ENCODE measurements at places on chromosomes 6 and 20.

- no peak for DNase-seq
Observed at GRCh38 chr6:110566346-110567125, 90.1 kb upstream of the SLC22A16 start.

GRCh38 chr6:35485402-35485877 is 11.4 kb downstream of the TEAD3 start:
- no peak for DNase-seq

DNA sequence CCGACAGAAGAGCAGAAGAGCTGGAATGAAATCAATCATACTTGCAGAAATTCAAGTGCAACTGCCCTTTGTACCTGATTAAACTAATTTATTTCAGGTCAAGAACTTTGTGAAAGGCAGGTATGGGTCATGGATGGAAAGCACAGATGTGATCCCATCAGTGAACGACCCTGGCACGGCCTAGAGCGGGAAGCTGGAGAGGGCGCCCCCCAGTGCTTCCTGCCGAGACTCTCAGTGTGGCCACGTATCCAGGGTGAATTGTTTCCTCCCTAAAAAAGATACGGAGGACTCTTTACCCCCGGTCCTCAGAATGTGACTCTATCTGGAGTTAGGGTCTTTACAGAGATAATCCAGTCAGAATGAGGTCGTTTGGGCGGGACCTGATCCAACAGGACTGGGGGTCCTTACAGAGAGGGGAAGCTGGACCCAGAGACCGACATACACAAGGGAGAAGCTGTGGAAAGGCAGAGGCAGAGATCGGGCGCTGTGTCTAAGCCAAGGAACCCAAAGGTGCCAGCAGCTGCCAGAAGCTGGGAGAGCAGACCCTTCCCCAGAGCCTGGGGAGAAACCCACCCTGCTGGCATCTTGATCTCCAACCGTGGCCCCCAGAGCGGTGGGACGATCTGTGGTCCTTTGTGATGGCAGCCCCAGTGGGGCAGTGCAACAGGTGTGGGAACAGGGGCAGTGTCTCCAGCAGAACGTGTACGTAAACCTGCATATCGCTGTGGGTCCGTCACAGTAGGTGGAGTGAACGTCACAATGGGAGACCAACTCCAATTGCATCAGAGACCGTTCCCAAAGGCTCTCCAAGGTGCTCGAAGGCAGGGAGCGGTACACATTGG is 91.9 kb downstream of the TAF4 start:
- DNase-seq: no peak

- no peak for DNase-seq
Observed at GRCh38 chr6:15340775-15341174, 94.9 kb downstream of the JARID2 start.

- no peak for DNase-seq
Observed at GRCh38 chr20:51487565-51488268, 54.8 kb downstream of the NFATC2 start.

GRCh38 chr6:4936681-4937041 is 67.2 kb downstream of the RPP40 start:
- DNase-seq: no peak

- DNase-seq: no peak
Observed at GRCh38 chr20:32437391-32438074, 79.4 kb downstream of the ASXL1 start.

- DNase-seq: no peak
Observed at GRCh38 chr6:71114986-71115385, 158.1 kb upstream of the B3GAT2 start.

GRCh38 chr6:3592371-3592941 is 135.6 kb upstream of the SLC22A23 start:
- DNase-seq: no peak

GRCh38 chr20:2280082-2280481 is 15.7 kb upstream of the TGM3 start:
- no peak for DNase-seq

DNA sequence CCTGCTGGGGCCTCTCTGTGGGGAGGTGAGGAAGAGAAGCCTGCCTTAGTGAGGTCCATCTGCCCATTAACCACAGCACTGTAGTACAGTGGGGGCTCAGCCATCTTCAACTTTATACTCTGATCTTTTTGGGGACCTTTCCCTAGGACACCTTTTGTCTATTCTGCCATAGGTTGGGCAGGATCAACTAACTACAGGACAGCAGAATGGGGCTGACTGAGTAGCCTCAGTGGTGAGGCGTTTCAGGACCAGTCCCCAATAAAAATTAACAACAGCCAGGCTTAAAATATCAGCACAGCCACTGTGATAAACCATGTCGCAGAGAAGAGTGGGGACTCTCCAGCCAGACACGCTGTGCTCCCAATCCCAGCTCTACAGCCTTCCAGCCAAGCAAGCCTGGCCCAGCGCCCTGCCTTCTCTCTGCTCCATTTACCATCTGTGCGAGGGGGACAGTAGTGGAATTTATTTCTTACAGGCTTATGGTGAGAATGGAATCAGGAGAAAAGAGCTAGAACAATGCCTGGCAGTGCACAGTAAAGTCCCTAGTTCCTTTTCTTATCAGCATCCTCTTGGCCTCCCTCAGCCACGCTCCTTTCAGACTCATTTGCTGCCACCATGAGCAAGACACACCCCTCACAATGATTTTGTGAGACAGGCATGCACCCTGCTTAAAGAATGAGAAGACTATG is 75.5 kb downstream of the SLC22A23 start:
- no peak for DNase-seq

DNA sequence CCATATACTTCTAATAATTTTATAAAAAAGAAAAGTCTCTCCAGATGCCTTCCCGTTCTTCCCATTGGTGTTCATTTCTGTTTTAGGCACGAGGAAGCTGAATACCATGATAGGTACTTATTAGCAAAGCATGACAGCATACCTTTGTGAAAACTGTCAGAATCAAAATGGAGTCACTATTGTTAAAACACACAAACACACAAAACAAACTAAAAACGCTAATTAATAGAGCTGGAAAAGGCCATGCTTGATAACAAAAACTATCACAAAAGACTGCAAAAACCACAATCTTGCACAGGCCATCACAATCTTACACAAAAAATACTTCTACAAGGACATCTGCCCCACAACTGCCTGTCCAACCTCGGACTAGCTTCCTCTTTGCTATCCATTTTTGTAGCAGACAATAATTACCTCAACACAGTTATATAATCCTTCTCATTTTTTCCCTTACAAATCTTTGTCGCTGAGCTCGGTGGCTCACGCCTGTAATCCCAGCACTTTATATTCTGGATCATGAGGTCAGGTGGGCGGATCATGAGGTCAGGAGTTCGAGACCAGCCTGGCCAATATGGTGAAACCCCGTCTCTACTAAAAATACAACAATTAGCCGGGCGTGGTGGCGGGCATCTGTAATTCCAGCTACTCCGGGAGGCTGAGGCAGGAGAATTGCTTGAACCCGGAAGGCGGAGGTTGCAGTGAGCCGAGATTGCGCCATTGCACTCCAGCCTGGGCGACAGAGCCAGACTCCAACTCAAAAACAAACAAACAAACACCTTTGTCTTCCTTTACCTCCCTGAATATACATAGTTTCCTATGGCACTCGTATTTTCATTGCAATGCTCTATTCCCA is 3.2 kb upstream of the ABT1 start:
- DNase-seq: no peak

DNA sequence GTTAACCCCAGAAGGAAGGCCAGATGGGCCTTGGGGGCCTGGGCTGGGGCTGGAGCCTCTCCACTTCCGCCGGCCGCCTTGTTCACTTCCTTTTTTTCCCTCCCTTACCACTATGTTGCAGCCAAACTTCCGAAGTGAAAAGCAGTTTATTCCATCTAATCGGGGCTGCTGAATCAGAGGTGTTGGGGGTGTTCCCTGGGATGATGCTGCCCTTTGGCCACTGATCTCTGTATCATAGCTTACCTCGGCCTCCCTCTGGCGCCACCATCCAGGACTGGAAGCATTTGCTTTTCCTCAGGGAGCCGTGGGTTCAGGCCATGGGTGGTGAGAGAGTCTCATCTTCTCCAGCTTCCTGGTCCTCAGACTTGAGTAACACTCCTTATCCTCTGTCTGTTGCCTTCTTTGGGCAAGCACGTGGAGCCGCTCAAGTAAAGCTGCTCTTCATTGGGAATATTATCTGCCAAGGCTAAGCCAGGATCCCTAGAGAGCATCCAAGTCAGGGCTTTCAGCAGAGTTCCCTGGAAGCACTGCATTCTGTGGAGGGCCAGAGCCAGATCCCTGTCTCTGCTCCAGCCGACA is 39.6 kb downstream of the SLX4IP start:
- no peak for DNase-seq

GRCh38 chr6:155528982-155529453 is 73.4 kb upstream of the NOX3 start:
- DNase-seq: no peak

DNA sequence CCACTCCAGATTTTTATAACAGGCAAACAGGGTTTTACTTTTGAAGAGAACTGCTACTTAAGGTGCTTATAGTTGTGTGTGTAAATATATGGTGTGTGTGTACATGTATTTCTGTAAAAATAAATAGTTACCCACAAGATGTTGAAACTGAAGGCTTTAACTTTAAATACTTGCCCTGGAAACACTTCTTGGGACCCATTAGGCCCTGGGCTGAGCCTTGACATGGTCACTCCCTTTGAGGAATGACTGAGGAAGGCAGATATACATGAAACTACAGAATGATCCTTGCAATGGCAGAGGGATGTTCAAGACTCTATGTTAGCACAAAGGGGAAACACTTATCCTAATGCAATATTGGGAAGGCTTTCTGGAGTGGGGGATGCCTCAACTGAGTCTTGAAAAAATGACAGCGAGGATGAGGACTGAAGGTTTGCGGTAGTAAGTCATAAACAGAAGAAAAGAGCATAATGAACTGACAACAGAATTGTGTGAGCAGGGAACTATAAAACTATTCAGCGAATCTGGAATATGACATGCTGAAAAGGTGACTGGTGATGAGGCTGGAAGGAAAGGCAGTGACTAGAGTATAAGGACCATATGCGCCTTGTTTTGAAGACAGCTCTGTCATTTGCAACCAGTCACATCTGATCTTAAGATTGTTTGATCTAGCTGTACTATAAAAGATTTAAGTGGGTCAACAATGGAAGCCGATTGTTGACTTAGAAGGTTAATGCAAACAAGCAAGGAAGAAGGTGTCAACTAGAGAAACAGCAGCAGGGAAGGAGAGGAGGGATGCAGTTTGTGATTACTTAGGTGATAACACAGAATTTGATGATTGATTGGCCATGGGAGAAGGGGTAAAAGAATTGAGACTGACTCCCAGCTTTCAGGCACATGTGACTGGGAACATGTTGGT is 64.4 kb upstream of the COL21A1 start:
- DNase-seq: no peak

DNA sequence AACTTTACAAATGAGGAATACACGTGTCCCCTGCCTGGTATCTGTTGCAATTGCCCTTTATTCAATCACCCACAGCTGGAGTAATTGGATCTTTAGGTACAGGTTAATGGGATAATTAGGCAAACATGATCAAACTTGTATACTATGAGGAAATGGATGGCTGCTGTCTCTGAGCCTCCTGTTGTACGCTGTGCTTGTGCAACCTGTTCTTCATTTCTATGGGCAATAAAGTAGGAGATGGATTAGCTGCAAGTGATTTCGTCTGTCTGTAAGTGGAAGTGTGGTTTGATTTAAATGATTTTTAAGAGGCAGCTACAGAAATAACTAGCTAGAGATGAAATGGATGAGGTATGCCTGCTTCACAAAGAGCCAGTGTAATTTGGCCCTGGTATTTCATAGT is 474.1 kb downstream of the RNF144B start:
- DNase-seq: no peak

DNA sequence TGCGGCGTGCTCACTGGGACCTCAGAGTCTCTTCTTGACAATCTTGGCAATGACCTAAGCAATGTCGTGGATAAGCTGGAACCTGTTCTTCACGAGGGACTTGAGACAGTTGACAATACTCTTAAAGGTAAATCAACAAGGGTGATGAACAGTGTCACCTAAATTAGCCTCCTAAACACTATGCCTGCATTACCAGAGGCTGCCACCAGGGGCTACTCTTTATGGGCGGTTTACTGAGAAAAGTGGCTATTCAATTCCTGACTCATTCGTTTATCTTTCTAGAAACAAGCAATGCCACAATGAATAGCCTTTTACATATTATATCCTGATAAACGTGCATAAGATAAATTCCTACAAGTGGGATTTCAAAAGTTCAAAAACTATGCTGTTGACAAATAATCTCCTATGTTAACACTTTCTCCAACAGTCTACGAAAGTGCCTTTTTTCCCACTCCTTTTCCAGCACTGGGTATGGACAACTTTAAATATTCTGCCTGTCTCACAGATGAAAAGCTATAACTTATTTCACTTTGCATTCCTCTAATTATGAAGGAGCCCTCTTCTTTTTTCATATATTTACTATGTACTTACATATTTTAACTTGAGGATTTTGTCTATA is 1.3 kb downstream of the BPIFA2 start:
- no peak for DNase-seq

GRCh38 chr20:9928955-9929354 is 90.1 kb upstream of the PAK5 start:
- no peak for DNase-seq
